ENCODE measurements at places on chromosomes 1 and 21.

DNA sequence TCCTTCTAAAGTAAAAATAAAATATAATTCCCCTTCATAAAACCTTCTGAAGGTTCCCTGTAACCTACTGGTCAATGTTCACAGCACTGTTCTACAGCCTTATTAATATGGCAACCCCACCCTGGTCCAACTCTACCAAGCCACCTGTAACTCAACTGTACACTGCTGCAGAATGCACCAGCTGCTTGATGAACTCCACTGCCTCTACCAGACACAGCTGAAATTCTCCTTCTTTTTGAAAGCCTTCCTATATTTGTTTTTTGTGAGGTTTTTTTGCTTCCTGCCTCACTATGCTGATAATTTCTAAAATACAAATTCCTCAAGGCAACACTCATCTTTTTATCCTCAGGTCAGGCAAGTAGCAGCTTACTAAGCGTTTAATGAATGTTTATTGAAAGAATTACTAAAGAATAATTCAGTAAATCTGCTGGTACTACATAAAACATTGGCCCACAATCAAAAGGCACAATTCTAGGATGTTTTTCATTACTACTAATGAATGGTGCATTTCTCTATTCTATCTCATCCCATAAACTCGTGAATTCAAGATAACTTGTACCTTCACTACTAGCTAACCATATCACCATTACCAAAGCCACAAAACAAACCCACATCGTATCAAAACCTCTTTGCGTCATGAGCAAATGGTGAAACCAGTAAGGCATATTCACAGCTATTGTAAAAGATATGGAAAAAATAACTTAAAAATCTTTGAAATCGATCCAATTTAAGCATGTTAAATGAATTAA lies 2.4 kb downstream of the SSX2IP start:
- no peak for DNase-seq

DNA sequence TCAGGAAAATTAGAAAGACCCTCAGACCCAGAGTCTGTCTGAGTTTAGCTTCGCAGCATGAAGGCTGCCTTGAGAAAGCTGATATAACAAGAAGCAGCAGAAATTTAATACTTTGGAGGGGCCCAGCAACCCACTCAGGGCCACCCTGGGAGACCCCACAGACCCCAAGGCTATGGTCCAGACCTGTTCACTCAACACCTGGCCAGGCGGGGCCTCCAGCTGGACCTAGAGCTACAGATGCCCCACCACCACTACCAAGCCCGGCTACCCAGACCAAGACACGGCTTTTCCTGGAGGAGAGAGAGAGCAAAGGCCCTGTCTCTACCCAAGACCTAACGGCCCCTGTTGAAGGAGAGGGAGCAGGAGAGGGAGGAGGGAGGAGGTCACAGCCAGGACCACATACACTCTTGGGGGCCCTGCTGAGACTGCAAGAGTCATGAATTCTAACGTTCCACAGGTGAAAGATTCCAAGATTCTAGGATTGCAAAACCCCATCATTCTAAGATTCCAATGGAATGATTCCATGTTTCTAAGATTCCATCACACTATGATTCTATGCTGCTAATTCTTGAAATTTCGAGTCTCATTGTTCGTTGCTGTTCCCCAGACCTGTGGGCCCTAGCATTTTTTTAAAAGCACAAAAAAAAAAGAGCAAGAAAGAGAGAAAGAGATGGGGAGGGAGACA lies 53.2 kb downstream of the LACTBL1 start:
- DNase-seq, result no peak

DNA sequence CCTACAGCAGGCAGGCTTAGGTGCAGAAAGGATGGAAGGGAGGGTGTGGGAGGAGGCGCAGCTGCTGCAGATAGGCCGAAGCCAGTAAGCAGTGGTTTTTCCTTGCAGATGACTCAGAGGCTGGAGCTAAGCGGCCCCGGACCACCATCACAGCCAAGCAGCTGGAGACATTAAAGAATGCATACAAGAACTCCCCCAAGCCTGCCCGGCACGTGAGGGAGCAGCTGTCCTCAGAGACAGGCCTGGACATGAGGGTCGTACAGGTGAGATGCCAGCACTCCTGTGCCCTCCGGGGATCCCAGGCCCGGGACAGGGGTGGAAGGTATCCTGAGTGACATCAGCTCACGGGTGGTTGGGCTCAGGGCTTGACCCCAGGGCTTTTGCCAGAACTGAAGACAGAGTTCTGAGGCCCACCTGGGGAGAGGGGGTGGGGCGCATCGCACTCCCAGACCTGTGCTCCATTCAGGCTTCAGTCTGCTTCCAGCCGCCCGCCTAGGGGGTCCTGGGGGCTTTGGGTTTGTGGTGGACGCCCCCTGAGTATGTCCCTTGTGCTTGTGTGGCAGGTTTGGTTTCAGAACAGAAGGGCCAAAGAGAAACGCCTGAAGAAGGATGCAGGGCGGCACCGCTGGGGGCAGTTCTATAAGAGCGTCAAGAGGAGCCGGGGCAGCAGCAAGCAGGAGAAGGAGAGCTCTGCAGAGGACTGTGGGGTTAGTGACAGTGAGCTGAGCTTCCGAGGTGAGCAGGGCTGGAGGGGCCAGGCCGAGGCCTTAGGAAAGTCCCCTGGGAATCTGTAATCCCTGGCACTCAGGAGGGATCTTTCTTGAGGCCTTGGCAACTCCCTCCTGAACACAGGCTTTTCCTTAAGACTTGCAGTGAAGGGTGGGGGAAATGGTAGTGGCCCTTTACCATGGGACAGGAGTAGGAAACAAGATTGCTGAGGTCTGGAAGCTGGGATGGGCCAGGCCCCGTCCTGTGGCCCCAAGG lies 41.5 kb downstream of the LHX4 start:
- DNase-seq, result no peak

GRCh38 chr1:10644307-10645128 lies 151.9 kb downstream of the CASZ1 start:
- DNase-seq, result no peak

GRCh38 chr1:176884911-176885310 lies 279.6 kb downstream of the ASTN1 start:
- no peak for DNase-seq

DNA sequence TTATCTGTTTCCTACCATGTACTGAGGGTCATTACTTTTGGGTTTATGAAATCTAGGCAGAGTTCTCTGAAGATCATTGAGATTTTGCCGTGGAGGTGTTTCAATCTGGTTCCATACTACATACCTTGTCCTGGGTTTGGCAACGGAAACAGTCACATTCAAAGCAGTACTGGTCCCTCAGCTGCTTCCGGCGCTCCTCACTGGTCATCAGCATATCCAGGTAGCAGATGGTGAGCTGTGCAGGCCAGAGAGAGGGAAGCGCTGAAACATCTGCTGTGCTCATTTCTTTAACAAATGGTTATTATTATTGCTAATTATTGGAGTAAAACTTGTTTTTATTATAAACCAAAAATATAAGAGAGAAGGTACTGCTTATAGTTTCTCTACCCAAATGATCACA lies 591.7 kb downstream of the SMYD3 start:
- no peak for DNase-seq

GRCh38 chr1:59143133-59143487 lies 153.8 kb upstream of the FGGY start:
- no peak for DNase-seq

- no peak for DNase-seq
Measured at GRCh38 chr1:85180869-85181268, 19.9 kb downstream of the SYDE2 start.

DNA sequence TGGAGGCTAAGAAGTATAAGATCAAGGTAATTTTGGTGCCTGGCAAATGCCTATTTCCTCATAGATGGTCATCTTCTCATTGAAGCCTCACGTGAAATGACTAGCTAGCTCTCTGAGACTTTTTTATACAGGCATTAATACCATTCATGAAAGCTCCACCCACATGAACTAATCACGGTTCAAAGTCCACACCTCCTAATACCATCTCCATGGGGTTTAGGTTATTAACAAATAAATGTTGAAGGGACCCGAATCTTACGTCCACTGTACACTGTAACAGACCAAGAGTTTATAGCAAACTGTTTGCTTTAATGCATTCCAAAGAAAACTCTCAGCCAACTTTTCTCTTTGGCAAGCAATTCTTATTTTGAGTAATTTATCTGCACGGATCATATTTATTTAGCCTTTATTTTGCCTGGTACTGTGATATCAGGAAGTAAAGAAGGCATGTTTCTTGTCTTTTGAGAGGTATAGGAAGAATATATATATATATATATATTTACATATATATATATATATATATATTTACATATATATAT lies 296.1 kb upstream of the LRRC7 start:
- DNase-seq, result no peak

GRCh38 chr1:27391511-27392095 lies 819 bp upstream of the GPR3 start:
- no peak for DNase-seq

DNA sequence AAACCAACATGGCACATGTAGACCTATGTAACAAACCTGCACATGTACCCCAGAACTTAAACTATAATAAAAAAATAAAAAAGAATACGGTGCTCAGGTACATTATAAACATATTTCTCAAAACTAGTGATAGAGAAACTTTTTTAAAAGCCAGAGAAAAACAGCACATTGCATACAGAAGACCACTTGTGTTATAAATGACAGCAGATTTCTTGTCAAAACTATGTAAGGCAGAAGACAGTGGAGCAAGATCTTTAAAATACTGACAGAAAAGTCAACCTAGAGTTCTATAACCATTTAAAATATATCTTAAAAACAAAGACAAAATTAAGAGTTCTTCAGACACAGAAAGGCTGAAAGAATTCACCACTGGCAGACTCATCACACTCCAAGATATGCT lies 144.7 kb downstream of the NEGR1 start:
- DNase-seq, result no peak

DNA sequence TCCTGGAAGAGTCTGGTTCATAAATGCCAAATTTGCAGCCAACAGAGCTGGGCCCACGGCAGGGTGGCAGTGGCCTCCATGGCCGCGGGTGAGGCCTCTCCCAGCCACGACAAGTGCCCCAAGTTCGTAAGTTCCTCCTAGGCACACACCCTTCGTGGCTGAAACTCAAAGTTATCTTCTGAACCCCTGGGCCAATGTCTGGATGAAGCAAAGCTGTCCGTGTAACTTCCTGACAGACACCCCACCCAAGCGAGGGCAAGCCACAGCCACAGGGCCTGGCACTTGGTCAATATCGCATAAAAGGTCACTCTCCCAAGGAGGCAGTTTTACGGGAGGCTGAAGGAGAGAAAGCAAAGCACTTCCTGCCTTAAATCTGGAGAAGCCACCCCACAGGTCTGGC lies 27.8 kb upstream of the GPR153 start:
- no peak for DNase-seq

GRCh38 chr1:224517171-224517570 lies 82.6 kb upstream of the WDR26 start:
- no peak for DNase-seq

- DNase-seq, result no peak
Measured at GRCh38 chr1:60504206-60504840, 430.8 kb upstream of the C1orf87 start.

GRCh38 chr1:223631956-223632355 lies 33.5 kb downstream of the CAPN8 start:
- no peak for DNase-seq

DNA sequence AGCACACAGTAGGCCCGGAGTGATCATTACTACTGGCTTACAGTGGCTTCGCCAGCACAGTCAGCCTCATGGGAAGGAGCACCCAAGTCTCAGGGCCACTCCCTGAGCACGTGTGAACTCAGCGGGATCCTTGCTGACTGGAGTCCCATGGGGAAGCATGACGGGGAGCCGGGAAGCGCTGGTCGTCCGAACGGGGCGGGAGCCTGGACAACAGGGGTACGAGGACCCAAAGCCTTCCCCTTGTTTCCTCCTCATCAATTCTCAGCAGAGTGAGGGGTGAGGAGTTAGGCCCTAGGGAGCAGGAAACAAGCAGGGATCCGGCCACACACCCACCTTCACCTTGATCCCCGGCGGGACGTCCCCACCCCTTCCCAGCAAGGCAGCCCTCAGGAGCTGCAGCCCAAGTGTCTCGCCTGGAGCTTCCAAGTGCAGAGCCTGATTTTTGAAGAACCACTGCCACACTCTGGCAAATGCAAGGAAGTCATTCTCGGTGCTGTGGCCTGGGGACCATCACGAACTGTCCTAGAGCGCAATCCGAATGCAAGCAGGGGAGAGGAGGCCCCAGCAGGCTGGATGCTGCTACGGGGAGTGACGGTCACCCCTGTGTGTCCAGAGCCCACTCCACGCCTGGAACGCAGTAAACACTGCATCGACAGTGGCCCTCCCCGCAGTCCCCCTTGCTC lies 35.5 kb downstream of the TOMM20 start:
- no peak for DNase-seq

DNA sequence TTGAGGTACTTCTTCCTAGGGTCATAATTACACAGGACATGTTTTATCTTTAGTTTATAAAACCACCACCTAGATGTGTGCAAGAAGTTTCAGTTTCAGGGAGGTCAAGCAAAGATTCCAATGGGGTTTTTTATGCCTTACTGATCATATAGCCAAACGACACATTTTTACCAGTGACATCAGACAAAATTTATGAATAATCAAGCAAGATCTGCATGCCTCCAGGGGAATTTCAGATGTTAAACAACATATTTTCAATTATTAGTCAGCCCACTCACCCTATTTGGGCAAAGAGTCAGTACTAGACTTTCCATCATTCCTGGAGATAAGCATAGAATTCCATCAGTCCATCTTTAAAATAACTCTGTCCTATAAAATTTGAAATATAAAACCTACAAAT lies 867.4 kb downstream of the KCNT2 start:
- DNase-seq, result no peak

DNA sequence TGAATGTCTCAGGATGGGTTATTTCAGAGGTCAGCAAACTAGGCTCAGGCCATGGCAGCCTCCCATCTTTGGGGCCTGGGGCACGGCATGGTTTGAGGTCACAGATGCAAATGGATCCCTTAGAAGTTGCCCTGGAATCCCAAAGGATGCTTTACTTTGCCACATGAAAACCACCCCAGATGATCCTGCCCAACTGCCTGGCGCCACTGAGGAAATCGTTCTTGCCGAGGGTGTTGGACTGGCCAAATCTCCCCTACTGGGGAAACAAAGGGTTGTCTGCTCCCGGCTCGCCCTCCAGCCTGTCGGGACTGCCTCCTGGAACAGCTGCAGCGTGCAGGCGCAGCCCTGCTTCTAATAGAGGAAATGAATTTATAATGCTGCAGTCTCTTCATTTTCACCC lies 173.0 kb upstream of the LMO4 start:
- DNase-seq, result no peak

- DNase-seq, result no peak
Measured at GRCh38 chr21:29297483-29298347, 1.0 kb upstream of the BACH1 start.

- no peak for DNase-seq
Measured at GRCh38 chr21:21807598-21807903, 809.3 kb downstream of the NCAM2 start.

Measured in stimulated activated CD8-positive, alpha-beta memory T cell treated with anti-CD3 and anti-CD28 coated beads, Interleukin-7, amount 100 ng/mL, for 1 hour (primary cell).